Activated T-helper 17 cell treated with anti-CD3 and anti-CD28 coated beads, Interleukin-2, amount 50 U/mL, for 72 hours (primary cell): ENCODE measurements at places on chromosomes 1 and 21.

GRCh38 chr1:30929135-30929889, 20.8 kb upstream of the SDC3 start:
- peak; percentile 72 for ATAC-seq

- no peak for ATAC-seq
Observed at GRCh38 chr1:44031252-44032169, at the start of gene SLC6A9. Gene SLC6A9, minus strand, starts transcription at chr1:44031462. Its CDS starts 7,185 bp downstream, at chr1:44024277.

GRCh38 chr1:22962558-22962957, 10.1 kb downstream of the LACTBL1 start:
- no peak for ATAC-seq

GRCh38 chr1:200496937-200497336, 87.1 kb upstream of the ZNF281 start:
- ATAC-seq, result no peak

DNA sequence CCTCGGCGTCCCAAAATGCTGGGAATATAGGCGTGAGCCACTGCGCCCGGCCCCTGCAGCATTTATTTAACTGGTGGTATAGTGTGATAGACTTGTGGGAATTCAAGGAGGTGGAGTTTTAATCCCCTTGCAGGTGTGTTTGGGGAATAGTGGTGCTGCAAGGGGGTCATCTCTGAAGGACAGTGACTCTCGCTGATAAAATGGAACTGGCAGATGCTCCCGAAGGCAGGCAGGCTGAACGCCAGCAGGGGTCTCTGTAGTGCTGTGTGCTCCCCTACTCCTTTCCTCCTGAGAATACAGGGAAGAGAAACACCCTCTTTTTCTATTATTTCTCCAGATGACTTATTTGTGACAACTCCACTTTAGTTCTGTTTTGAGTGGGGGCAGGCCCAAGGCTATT, 4.0 kb downstream of the OSCP1 start:
- no peak for ATAC-seq
